Activated CD4-positive, alpha-beta T cell treated with anti-CD3 and anti-CD28 coated beads for 48 hours (primary cell): ENCODE measurements at places on chromosomes 3 and 15.

DNA sequence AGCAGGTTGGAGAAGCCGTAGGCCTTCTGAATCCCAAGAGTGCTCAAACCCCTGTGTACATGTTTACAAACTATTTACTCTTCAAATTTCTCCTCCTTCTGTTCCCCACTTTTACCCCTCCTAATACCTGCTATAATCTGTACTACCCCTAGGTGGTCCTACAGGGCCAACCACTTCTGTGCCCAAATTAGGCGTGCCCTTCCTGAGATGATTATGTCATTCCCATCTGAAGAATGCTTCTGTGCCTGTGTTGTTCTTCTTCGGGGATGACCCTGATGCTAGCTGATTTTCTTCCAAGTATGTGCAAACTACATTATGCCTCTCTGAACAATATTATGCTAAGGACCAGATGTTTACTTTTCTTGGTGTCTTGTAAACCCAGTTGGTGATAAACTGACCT, 20.5 kb downstream of the RBP2 start:
- no peak for DNase-seq

GRCh38 chr3:184016811-184017671, 643 bp downstream of the ABCC5 start:
- peak; percentile 59 for DNase-seq

DNA sequence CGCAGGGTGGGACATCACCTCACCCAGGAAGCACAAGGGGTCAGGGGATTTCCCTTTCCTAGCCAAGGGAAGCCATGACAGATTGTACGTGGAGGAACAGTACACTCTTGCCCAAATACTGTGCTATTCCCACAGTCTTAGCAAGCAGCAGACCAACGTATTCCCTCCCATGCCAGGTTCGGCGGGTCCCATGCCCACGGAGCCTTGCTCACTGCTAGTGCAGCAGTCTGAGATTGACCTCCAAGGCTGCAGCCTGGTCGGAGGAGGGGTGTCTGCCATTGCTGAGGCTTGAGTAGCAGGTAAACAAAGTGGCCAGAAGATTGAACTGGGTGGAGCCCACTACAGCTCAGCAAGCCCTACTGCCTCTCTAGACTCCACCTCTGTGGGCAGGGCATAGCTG, 39.0 kb downstream of the ALDH1A2 start:
- no peak for DNase-seq

DNA sequence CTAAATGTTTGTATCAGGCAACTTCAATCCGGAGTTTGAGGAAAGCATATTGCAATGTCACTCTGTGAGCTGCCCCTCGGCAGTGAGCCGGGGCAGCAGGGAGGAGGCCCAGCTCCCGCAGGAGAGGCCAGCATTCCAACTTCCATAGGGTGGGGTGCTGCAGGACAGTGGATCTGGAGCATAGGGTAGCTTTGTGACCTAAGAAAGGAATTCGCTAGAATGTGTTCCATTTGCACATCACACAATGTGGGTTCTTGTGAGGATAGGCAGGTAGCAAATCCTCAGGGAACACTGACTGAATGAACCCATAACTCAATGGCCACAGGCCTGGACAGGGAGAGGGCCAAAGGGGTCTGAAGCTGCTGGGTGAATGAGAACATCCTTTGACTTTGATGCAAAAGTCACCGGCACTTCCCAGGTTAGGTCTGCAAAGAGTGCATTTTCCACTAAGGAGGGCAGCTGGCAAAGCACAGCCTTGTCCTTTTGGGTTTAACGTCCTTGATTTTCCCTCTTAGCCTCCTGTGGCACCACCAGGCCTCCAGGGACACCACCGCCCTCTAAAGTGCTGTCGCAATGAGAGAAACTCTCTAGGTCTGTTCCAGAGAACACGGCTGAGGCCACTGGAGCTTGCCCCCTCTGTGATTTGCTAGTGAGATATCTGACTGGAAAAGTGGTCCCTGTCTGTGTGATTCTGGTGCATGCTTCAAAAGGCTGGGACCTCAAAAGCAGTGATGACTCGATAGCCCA, 36.2 kb downstream of the GABRB3 start:
- DNase-seq = no peak

- no peak for DNase-seq
Observed at GRCh38 chr15:99495430-99496301, 70.1 kb upstream of the MEF2A start.

- peak; percentile 79 for DNase-seq
Observed at GRCh38 chr3:141940194-141940776, 63.8 kb downstream of the ATP1B3 start.

DNA sequence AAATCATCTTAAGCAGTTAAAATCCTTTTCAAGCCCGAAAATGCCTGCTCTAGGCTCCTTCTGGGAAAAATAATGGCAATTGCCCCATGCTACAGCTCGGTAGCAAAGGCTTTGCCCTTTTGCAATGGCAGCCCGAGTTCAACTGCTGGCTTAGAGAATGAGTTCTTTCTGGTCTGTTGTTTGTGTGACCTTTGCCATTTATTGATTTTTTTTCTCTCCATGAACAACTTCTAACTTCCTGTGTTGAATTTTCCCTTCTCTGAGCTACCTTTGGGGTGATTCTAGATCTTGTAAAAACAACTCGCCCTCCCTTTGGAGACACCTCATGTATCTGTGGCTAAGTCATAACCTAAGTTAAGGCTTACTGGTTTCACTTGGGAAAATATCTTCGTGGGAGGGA, 139.3 kb downstream of the PLCH1 start:
- DNase-seq = no peak

GRCh38 chr3:149585401-149585726, 72.5 kb downstream of the WWTR1 start:
- no peak for DNase-seq

- no peak for DNase-seq
Observed at GRCh38 chr3:64739971-64740631, 52.3 kb upstream of the ADAMTS9 start.

GRCh38 chr15:55394694-55395093, 13.5 kb downstream of the CCPG1 start:
- no peak for DNase-seq

DNA sequence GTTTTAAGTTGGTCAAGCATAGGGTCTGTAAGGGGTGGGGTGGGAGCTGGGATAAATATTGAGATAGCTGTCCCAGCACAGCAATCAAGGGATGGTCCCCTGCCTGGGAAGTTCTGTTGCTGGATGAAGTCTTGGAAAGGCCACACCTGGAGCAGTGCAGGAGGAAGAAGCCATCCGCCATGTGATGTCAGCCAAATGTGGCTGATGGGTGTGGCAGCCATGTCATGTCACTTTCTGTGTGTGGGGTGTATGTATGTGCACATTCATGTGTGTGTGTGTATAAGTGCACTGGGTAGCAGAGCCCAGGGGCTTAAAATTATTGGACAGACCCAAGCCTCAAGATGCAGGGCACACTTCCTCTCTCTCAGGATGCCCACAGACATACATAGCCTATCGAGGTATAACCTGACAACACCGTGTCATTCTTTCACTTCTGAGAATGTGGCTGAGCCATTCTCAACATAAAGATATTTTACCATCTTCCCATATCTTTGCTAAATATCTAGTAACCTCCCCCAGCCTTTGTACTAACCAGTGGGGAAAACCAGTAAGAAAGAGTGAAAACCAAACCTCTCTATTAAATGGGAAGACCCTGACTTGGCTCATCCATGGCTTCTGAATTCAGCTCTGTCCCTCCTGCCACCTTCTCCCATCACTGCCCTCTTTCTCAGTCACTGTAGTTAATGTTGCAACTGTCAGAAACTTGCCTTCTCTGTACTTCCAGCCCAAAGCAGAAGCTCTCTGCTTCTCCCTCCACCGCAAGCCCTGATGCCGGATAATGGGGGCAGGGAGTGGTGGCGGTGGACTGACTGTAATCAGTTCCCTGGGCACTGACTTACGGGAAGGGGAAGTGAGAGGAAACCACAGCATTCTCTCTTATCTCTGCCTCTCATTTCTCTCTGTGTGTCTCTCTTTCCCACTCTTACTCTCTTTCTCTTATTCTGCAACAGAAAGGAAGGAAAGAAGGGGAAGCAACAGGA, 11.2 kb downstream of the TNFSF10 start:
- peak; percentile 83 for DNase-seq

DNA sequence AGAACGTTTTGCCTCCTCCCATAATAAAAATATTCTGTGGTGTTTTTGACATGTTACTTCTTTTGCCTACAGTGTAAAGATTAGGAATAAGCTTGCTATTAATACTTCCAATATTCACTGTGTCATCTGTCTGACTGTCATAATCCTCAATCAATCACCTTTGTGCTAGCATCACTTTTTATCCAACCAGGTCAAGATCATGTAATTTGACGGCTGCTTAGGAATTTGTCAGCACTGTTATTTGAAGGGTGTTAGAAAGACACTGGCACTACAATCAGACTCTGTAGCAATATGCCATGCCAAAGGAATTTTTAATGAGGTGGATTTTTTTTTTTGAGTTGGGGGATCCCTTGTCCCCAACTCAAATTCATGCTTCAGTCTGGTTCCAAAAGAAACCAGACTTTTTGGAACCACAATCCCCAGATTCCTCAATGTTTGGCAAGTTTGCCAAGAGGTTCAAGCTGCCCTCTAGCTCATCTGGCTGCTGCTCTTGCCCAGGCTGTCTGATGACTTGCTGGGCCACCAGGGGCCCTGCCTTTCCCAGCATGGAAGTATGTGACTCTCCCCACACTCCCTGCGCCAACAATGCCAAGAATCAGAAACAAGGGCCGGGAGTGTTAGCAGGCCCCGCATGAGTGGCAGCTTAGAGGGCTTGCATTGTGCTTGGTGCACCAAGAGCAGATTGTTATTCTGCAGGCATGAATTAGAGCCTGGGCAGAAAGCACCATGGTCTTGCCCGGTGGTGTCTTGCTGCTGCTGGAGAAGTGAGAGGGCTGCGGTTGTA, 58.6 kb upstream of the TSC22D2 start:
- no peak for DNase-seq

GRCh38 chr3:189118896-189119295, 52.9 kb upstream of the TPRG1 start:
- no peak for DNase-seq
